ENCODE measurements at places on chromosomes 2 and 18.

GRCh38 chr2:116747103-116747502 is 1067.4 kb upstream of the DDX18 start:
- no peak for DNase-seq

DNA sequence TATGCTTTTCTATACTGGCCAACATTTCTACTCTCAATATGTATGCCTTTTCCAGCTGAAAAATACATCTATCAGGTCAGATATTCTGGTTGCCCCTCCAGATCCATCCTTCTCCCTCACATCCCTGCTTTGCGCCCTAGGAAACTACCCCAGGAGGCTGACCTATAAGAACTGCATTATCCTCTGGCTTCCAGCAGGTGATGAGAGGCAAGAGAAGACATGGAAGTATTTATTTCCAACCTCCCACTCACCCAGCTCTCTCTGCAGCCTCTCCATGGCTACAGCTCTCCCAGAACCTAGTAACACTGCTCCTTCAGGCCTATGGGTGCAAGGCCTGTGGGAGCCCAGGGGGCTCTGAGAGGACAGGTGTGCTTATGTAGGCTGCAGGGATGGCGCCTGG is 42.9 kb downstream of the ARID5A start:
- DNase-seq, result no peak

- no peak for DNase-seq
These were observed 133.0 kb upstream of the SLC14A2 start for GRCh38 chr18:45482286-45482685.

GRCh38 chr18:3044931-3045698 is 32.2 kb upstream of the LPIN2 start:
- no peak for DNase-seq

GRCh38 chr2:218806346-218806978 is 24.5 kb downstream of the CYP27A1 start:
- DNase-seq, result no peak

GRCh38 chr2:1493431-1494126 is 80.3 kb downstream of the TPO start:
- no peak for DNase-seq

DNA sequence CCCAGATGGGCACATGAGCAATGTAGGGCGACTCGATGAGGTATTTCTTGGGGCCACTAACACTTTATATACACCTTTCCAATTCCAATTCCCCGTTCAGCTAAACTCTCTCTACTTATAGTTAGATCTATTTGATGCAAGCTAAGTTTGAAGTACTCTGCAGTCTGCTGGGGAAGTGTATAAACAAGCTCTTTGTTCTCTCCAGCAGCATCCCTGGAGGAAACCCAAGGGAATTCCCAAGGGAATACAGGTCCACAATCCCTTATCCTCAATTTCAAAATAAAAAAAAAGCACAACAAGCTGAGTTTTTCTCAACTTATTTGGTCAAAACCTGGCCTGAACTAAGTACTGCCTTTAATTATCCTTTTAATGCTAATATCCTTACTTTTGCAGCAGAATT is 433.3 kb downstream of the NBAS start:
- DNase-seq, result no peak

GRCh38 chr2:211161236-211161635 is 604.8 kb downstream of the CPS1 start:
- DNase-seq, result no peak

GRCh38 chr2:118348380-118349034 is 260.2 kb downstream of the INSIG2 start:
- no peak for DNase-seq

DNA sequence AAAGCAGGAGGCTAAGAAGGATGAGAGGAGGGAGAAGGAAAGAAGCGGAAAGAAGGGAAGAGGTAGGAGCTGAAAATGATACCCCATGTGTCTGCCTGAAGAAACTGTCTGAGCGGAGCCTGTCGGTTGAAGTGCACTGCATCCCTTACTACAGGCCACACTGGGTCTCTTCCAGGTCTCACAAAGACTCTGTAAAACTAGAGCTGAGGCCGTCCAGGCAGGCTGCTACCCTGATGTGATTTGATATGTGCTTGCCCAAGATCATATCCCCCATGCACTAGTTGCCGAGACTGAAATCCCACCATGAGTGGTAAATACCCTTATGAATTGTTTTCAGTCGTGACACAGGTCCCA is 134.4 kb downstream of the MAIP1 start:
- no peak for DNase-seq

DNA sequence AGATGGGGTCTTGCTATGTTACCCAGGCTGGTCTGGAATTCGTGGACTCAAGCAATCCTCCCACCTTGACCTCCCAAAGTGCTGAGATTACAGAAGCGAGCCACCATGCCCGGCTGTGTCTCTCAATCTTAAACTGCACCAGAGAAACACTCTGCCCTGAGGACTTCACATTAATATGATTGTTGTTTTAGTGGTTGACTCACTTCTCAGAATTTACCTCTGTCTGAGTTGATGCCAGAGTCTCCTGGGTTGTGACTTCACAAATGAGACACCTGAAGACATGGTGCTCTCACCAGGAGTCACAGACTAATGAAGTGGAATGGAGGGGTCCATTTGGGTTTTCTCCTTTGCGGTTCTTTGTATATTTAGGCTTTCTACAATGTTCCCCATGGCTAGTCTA is 61.0 kb upstream of the TGIF1 start:
- no peak for DNase-seq

GRCh38 chr2:217899231-217900009 is 103.4 kb downstream of the TNS1 start:
- no peak for DNase-seq

DNA sequence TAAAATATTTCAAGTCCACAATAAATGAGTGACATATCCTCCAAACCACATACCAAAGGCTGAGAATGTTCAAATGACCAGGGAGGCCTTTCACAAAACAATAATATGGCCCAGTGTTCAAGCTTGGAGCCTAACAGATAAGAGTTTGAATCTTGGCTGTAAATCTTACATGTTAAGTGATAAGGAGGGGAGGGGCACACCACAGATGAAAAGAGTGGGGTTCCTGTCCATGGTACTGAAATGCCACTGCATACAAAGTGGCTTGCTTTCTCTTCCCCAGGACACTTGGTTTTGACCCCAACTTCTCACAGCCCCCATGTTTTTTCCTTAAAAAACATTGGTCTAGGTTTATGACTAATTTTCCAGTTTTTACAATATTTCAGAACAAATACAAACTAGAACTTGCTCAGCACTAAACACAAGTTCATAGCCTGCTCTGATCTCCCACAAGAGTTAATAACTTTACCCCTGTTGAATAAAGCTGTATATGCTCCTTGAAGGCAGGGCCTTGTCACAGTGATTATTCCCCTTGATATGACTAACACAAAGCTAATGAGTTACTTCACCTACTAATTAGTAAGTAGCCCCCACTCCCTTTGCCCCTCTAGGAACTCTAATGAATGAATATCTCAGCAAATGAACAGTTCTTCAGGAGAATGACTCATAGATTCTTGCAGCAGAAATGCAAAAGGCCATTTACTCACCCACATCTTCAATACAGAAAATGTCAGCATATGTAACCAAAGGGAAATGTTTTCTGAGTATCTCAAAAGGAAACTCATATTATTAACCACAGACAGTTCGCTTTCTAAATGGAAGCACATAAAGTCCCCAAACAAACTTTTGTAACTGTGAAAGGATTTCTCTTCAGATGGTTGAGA is 142.2 kb downstream of the SATB2 start:
- no peak for DNase-seq

DNA sequence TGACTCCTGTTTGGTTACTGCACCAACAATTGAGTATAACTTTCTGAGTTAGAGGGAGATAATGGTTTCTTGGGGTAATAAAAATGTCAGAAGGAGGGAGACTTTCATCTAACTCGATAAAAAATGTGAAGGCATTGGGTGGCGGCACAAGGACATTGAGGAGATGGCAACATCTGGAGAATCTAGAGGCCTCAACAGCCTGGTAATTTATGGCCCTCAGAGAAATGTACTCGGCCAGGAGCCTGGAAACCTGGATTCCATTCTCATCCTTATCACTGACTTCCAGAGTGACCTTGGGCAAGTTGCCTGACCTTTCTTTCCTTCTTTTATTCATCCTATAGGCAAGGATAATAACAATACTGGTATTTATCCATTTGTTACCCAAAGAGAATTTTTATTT is 173.5 kb upstream of the MEX3C start:
- no peak for DNase-seq

DNA sequence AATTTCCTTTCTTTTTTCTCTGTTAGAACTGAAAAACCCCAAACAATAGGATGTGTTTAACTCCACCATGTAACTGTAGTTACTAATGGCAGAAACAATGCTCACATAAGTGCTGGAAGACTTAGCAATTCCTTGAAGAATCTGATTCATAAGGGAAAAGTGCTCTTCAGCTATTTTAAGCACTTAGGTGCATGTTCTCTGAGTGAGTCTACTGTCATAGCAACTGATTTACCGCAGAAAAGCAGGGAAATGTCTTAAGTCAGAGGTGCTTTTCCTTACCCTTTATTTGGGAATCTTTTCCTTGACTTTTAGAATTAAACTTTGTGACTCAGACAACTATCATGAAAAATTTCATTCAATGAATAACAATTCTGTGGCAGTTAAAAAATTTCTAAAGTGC is 65.4 kb upstream of the NABP1 start:
- no peak for DNase-seq

DNA sequence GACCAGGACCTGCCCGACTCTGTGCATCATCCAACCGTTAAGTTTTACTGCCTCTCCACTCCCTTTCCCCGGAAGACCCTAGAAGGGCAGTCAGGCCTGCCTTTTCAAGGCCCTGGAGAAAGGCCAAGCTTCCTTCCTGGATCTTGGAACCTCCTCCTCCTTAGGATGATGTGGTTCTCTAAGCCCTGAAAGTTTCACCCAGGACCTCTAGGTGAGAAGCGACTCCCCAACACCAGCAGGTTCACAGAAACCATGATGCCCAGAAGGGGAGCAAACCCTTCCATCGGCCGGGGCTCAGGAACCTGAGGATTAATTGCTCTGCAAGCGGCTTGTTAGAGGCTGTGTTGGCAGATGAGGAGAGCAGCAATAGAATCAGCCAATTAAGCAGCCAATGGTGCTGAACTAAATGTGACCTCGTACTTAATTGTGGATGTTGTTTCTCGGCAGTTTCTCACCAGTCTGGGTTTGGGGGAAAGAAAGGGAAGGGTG is 94.2 kb upstream of the FZD7 start:
- DNase-seq, result no peak

- no peak for DNase-seq
These were observed 46.7 kb upstream of the FHOD3 start for GRCh38 chr18:36250827-36251226.

- DNase-seq, result no peak
These were observed 118.8 kb downstream of the SETBP1 start for GRCh38 chr18:44799382-44799906.

DNA sequence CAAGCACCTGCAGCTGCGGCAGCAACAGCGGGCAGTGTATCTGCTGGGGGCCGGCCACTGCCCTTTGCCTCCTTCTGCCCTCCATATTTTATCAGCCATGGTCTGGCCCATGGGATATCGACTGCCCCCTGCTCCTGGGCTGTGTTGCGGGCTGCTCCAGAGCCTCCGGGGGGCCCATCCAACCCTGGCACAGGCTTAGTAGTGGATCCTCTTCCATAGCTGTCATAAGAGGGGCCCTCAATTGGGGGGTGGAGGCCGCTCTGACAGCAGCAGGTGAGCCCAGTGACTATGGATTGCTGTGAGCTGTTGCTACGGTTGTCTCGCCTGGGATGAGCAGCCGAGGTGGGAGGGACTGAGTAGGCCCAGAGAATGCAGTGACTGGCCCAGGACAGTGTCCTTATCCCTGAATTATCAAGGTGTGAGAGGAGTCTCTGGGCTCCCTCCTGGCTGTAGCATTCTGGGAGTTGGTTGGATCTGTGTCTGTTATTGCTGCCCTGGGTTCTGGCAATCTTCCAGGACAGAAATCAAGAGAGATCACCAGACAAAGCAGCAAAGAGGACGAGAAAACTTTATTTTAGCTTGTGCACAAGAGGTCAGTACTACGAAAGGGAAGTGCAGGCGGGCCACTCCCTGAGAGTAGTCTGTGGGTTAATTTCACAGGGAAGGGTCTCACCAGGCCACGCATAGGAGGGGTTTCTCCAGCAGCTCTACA is 145.1 kb downstream of the ASB1 start:
- DNase-seq, result no peak

GRCh38 chr2:11370377-11371091 is 26.1 kb upstream of the ROCK2 start:
- DNase-seq, result no peak

DNA sequence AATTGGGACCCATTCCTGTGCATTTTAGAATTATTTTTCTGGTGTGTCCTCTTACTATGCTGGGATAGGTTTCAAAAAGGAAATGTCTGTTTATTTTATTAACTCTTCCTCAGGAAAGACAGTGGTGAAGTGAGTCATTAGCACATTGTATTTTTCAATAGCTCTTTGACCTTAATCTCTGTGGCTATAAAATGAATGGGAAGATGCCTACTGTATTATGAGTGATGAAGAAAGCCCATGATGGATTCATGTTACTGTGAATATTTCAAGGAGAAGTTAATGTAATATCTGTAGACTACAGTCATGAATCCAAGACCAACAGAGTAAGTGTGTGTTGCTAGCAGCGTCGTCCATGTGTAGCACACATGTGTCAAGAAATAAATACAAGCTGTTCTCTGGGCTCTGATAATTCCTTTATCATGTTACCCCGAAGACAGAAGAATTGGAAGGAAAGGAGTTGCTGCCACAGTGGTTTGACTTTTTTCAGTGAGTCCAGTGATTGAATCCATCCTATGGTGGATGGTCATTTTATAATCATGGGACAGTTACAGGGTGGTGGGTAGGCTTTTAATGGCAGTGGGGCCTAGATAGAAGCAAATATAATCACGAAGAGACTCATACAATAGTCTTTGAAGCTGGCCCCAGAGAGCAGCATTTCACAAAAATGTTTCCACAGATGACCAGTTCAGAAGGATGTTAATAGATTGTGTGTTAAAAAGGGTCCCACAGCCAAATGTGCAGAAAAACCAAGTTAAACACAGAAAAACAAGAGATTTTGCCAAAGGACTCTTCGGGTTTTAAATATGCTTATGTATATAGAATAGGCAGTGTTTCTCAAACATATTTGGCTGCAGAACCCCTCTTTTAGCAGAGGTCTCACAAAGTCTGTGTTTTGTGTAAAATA is 239.7 kb upstream of the RASGRP3 start:
- DNase-seq, result no peak

All from naive thymus-derived CD8-positive, alpha-beta T cell (primary cell).